ENCODE measurements at places on chromosomes 2 and 18.

DNA sequence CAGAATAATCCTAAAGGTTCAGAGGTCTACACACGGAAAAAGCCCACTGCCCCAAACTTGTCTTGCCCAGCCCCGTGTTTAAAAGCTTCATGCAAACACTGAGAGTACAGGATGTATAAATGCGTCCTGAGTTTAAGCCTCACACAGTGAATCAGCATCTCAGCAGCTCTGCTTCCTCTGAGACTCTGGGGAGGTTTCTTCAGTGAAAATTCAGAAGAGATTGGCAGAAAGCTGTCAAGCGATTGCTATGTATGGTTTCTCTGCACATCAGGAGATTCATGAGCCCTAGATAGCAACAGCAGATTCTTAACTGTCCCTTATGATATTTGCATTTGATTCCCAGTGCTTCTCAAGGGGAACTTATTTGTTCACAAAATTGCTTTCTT is 27.1 kb downstream of the CRACDL start:
- no peak for DNase-seq

DNA sequence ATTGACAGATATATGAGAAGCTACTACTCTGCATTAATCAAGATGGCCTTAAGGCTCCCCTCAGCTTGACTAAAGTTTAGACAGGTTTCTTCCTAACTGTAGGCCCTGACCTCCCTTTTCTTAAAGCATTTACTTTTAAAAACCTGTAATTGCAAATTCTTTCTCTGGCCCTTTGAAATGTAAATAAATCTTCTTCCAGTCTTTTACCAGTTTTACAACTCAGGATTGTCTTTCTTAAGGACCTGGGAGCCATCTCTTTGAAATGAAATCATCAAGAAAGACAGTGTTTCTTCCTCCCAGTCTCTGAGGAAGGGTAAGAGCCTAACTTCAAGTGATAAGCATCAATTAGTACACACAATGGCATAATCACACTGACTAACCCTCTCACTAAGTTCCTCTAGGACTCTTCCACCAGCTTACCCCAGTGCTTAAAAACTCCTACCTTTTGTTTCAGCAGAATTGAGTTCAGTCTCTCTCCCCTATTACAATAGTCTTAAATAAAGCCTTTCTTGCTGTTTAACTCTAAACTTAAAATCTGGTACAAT is 58.7 kb upstream of the CDH20 start:
- DNase-seq: no peak

GRCh38 chr18:27428716-27429475 is 243.8 kb upstream of the CHST9 start:
- no peak for DNase-seq

- no peak for DNase-seq
Measured at GRCh38 chr2:239612133-239612532, 211.3 kb upstream of the HDAC4 start.

- DNase-seq: no peak
Measured at GRCh38 chr18:69874058-69874457, 73.6 kb downstream of the CD226 start.

GRCh38 chr2:138713504-138713903 is 66.7 kb downstream of the NXPH2 start:
- DNase-seq: no peak
